ENCODE measurements at places on chromosomes 7 and 10.

- no peak for DNase-seq
Measured at GRCh38 chr10:30098629-30099028, 39.2 kb upstream of the JCAD start.

GRCh38 chr10:34801097-34801733, 13.9 kb downstream of the PARD3 start:
- no peak for DNase-seq

- peak; percentile 28 for DNase-seq
Measured at GRCh38 chr7:13421776-13422175, 567.7 kb downstream of the ETV1 start.

DNA sequence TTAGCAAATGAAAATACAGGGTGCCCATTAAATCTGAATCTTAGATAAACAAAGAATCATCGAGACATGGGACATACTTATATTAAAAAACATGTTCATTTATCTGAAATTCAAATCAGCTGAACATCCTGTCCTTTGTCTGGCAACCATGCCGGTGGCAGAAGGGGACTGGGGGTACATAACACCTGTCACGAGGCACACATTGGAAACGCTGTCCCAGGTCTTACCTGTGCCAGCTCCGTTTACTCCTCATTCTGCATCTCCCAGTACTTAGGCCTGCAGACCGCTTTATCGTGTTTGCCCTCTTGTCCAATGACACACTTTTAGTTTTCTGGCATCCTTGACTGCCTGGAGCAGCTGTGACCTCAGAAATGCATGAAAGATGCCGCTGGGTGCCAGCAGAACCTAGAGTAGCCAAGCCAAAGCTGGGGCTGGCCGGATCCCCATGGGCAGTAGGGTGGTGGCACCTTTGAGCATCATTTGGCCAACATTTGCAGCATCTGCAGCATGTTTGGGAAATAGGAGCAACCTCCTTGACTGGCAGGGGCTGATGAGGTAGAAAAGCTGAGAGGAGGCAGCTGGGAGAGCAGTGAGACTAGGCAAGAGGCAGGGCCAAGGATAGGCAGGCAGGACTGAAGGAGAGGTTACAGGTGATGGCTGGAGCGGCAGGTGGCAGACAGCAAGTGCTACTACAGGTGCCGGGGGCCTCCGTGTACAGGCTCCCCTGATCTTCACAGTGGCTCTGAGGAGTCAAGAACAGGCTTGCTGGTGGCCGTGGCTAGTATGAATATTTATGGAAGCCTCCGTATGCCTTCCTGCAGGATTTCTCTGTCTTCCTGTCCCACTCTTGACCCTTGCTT, 62.3 kb upstream of the BTBD16 start:
- no peak for DNase-seq

GRCh38 chr10:93266858-93267257, 193.2 kb downstream of the CYP26A1 start:
- no peak for DNase-seq

Data from SK-N-MC (cell line).